ENCODE measurements at places on chromosomes 11 and 22.

DNA sequence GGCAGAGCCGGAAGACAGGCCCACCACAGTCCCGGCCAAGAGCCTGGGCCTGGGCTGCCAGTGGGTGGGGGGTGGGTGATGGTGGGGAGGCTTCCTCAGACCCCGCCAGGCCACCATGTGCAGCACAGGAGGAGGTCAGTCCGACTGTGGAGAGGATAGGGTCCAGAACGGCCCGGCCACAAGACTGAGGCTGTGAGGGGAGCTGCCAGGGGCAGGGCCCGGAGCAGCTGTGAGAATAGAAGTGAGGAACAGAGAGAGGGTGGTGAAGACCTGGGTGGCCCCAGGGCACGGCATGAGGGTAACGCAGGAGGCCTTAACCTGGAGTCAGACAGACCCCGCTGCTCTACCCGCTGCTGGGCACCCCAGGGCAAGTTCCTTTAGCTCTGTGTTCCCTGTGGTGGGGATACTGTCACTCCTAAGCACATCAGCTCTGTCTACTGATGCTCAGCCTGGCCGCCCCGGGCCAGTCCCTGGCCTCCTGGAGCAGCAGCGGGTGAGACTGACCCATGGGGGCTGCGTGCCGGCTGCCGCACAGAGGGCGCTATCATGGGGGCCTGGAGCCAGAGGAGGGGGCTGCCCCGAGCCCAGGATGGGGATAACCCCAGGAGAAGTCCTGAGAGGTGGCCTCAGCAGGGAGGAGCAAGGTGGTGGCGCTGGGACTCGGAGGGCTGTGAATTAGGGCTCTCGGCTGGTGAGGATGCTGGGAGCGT, 1.7 kb downstream of the FERMT3 start:
- no peak for DNase-seq

DNA sequence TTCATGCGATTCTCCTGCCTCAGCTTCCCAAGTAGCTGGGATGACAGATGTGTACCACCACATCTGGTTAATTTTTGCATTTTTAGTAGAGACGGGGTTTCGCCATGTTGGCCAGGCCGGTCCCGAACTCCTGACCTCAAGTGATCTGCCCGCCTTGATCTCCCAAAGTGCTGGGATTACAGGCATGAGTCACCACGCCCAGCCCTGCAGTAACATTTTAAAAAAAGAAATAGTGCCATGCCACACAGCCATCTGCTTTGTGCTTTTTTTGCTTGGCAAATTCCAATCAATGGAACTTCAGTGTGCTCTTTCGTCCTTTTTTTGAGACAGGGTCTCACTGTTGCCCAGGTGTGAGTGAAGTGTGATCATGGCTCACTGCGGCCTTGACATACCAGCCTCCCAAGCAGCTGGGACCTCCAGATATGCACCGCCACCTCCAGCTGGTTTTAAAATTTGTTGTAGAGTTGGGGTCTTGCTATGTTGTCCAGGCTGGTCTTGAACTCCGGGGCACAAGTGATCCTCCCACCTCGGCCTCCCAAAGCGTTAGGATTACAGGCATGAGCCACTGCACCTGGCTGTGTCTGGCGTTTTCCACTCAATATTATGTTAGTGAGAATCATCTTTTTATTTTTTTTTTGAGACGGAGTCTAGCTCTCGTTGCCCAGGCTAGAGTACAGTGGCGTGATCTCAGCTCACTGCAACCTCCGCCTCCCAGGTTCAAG, 1.8 kb upstream of the CHADL start:
- DNase-seq, result no peak

- DNase-seq, result no peak
Measured at GRCh38 chr11:80379620-80380278, 938.9 kb upstream of the TENM4 start.

- DNase-seq, result no peak
Measured at GRCh38 chr11:61138935-61139334, 22.3 kb downstream of the VPS37C start.

GRCh38 chr11:125663910-125664309, 16.7 kb downstream of the ACRV1 start:
- no peak for DNase-seq
